Astrocyte of the spinal cord (primary cell): ENCODE measurements at places on chromosomes 11 and 22.

DNA sequence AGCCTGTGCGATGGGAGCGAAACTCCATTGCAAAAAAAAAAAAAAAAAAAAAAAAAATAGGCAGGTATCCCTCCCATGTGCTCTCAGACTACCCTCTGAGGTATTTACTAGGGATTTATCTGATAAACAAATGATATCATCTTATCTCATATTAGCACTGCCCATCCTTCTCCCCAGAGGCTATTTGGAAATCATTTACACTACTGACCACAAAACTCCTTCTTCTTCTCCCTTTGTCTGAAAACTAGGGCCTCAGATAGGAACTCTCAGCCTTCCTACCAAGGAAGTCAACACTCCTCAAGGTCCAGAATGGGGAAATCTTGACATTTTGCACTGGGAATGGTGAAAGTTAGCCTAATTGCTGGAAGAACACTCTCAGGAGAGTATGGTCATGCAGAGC is 46.4 kb downstream of the LARGE2 start:
- DNase-seq, result no peak

DNA sequence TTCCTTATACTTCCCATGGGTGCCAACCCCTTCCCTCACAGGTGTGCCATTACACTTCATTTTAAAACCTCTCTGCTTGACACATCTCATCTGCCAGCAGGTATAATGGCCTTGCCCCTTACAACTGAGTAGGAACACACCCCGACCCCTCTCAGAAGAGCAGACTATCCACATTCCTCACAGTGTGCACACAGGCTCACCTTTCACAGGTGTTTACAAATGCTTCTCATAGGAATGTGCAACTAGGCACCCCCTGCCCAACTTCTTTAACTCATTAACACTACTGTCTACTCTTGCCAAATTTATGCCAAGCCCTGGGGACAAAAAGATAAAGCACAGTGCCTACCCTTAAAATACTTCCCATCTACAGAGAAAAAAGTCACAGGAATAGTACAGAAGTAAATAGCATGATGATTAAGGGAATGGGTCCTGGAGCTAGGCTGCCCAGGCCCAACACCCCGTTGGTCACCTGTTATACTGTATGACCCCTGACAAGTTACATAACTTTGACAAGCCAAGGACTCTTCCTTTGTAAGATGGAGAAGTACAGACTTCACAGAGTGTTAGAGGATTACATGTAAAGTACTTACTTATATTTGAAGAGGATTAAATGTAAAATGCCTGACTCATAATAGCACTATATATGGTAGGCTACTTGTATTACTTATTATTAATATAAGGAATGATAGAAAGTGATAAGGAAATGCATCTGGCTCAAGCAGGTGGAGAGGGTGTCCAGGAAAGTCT is 15.2 kb downstream of the TRIM3 start:
- DNase-seq, result no peak

DNA sequence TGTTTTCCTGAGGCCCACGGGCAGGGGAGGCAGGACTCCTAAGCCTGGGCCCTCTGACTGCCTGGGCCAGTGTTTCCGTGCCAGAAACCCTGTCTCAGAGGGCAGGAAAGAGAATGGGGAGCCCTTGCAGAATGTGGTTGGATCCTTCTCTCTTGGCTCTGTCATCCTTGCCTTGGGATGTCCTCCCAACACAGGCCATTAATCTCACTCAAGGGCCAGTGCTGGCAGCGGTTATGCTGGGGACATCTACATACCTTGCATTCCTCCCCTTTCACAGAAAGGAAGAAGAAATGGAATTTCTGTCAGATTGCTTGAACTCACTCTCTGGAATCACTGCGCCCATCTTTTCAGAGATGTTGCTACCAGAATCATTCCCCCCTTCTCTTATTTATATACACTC is 296.9 kb downstream of the KIRREL3 start:
- no peak for DNase-seq

DNA sequence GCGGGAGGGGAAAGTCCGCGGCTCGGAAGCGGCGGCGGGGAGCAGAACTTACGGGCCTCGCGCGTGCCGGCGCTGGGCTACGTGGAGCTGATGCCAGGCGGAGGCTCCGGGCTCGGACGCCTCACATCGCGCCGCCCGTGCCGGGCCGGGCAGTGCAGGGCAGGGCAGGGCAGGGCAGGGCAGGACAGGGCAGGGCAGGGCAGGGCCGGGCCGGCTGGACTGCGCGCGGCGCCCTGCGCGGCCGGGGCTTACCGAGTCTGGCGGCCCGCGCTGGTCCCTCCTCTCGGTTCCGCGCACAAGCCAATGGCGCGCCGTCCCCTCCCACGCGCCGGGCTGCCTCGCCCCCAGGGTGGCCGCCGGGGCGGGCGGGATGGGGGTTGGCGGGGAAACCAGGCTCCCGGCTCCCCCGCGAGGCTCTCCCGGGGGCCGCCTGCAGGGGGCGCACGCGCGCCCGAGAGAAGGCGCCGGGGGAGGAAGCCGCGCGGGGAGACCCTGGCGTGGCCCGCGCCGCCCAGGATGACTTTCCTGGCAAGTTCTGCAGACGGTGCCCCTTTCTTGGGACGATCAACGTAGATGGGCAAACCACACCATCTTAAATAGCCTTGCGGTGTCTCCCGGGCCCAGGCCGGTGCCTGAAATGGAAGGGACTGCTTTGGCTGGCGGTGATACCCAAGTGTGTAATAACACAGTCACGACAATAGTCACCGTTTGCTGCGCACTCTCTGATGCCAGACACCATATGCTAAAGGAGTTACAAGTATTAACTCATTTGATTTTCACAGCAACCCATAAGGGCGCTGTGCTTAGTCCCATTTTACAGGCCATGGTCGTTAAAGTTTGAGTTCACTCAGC is at the start of gene TP53I11:
TP53I11 (minus strand) TSS at position 259 of the 852 bp plus-strand sequence. CDS start 12,548 bp downstream, outside the sequence.
- no peak for DNase-seq

GRCh38 chr11:26228778-26229177 is 103.2 kb upstream of the ANO3 start:
- peak; percentile 45 for DNase-seq

- DNase-seq, result no peak
Observed at GRCh38 chr22:43437871-43438475, 26.2 kb downstream of the MPPED1 start.

DNA sequence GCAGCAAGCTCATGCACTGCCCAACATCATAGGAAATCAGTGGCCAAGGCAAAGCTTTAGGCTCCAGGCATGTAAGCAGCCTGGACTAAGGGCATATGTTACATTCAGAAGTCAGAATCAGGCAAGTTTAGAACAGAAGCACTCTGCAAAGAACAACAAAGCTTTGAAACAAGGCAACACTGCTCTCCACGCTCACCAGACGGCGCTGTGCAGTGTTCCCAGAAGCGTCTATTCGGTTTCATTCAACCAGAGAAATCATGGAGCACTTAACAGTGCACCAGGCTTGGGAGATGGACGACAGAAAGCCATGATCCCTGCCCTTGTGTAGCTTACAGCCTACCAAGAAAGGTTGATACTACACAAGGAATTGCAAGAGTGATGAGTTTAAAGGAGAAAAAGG is 555.8 kb downstream of the BUD13 start:
- DNase-seq, result peak; percentile 39

DNA sequence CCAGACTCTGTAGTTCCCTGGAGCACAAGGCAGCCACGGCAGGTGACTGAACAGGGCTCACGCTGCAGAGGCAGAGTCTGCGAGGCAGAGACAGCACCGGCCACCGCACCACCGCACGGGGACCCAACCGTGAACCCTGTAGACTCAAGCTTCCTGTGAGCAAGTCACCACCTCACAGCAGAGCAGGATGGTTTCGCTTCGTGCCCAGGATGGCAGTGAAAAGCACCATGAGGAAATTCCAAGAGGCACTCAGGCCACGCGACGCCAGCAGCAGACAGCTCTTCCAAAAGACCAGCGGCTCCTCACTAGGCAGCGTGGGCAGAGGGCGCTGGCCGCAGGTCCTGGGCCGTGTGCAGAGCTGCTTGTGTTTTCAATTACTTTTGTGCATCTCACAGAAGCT is 24.5 kb downstream of the BRD1 start:
- DNase-seq, result no peak

GRCh38 chr22:17990147-17990546 is 34.2 kb downstream of the MICAL3 start:
- DNase-seq, result no peak

- DNase-seq, result no peak
Observed at GRCh38 chr11:133934599-133935550, 21.9 kb downstream of the IGSF9B start.

DNA sequence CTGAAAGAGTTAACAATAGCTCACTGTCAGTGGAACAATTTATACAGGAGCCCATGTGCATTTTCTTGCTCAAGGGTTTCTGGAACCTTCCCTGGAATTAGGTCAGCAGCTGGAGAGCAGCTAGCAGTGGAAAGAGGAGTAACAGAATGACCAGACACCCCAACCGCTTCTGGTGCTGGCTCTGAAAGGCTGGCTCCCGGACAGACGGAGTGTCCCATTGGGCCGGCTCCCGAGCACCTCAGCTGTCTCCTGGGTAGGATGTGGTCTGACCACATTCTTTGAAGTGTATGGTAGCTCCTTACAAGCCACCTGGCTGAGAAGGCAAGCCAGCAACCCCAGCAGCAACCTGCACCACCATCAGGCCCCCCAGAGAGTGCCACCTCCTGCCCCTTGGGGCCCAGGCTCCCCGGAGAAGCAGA is 44.7 kb downstream of the ABTB2 start:
- DNase-seq, result no peak

GRCh38 chr11:128503245-128503991 is 83.9 kb downstream of the ETS1 start:
- peak; percentile 89 for DNase-seq

GRCh38 chr11:18203723-18204122 is 31.1 kb downstream of the MRGPRX4 start:
- peak; percentile 1 for DNase-seq

DNA sequence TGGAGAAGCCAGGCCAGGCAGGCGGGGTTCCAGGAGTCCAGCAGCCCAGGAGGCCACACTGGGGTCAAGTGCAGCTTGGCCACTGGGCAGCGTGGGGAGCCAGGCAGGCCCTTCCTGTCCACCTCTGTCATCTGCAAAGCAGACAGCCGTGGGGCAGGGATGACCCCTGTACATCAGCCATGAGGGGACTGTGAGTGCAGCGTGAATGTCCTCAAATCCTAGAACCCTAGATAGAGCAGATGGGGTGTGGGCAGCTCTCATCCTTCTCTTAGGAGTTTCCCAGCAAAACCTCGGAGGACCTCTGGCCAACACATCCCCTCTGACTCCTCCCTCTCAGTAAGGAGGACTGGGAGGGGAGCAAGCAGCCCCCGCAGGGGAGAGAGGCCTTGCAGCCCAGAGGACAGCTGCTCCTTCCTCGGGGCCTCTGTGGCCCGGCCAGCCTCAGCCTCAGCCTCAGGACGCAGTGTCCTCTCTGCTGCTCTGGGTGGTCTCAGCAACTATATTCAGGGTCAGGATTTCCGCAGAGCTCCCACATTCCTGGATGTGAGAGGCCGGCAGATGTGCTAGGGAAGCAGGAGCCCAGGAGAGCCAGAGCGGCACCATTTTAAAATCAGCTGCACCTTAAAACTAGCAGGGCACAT is 820.5 kb downstream of the BRD1 start:
- DNase-seq, result no peak

- DNase-seq, result no peak
Observed at GRCh38 chr11:71191201-71191600, 61.2 kb downstream of the SHANK2 start.

GRCh38 chr11:33790040-33790439 is 15.7 kb upstream of the FBXO3 start:
- no peak for DNase-seq

GRCh38 chr11:94866231-94866822 is 98.2 kb downstream of the AMOTL1 start:
- DNase-seq, result no peak

- DNase-seq, result no peak
Observed at GRCh38 chr11:13354335-13354734, 76.7 kb downstream of the BMAL1 start.

DNA sequence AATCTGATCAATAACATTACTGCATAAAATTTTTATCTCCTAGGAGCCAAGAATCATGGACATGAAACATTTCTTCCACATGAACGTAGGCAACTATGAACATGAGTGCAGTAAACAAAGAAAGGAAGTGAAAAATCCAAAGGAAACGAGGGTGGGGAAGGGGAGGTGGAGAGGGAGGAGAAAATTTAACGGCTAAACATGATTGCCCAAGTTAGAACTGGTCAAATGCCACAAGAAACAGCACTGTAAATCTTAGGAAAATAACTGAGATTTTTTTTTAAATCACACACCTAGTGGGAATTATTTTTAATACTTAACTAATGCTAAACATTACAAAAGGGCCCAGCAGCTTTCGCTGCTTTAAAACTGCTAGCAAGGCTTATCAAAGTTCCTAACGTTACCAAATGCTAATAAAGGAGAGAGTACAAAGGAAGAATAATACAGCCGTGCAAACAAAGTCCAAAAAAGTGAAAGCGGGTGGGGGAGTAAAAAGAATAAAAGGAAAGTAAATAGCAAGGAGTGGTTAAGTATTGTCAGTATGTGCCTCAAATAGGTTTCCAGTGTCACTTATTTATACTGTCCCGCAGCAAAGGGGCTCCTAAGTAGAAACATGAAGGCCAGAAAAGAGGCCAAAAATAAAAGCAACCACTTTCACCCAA is 13.7 kb downstream of the NARS2 start:
- peak; percentile 27 for DNase-seq

DNA sequence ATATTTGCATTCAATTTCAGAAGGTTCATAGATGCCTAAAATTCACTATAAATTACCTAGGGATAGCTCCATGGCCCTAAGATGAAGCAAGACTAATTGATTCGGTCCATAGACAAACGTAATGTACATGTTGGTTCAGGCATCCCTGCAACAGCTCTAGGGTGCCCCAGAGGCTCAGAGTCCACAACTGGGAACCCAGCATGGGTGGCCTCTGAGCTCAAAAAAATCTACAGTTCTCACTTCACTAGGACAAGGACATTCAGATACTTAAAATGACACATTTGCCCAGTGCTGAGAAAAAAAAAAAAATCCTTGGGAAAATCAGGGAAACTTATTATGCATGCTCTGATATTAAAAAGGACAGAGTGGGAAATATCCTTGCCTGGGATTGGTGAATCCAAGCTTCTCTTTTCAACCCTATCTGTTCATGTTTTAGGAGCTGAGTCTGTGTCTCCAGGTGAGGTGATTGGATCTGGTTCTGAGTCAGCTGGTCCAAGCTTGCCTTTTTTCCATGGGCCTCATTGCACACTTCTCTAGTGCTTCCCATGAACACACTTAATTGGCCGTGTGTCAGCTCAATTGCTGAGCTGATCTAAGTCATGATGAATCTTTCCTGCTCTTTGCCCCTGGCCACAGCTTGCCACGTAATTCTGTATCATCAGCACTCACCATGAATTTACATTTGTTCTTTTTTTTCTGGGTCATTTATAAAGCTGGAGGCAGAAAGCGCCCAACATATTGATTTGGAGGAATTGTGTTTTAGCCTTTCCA is 116.3 kb upstream of the RCN1 start:
- peak; percentile 69 for DNase-seq

- DNase-seq, result peak; percentile 68
Observed at GRCh38 chr11:113242767-113243397, 71.5 kb upstream of the TTC12 start.
